ENCODE measurements at places on chromosomes 7 and 10.

DNA sequence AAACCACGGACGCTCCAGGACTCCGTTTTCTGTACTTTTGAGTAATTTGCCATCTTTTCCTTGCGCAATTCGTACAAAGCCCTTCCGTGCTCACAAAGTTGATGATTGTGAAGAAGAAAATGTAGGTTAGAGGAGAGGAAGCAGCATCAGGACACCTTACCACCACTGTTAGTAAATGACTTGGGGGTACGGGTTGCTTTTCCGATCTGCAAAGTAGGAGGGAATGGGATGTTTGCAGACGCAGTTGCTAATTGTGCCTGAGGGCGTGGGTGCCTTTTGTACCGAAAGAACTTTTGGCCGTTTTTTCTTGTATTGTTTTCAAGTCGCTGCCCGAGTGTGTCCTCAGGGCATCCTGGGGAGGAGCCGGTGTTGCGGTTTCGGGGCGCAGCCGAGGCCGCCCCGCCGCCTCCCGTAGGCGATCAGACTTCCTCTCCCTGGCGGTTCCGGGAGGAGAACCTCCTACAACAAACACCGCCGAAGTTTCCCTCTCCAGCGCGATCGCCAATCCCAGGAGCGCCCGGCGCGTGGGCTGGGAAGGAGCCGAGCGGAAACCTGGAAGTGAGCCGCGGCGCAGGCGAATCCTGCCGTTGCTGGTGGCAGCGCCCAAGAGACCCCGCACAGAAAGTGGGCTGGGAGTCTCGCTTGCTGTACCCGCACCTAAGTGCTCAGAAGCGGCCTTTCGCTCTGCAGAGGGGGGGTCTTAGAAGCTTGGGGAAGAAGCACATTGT lies 1.0 kb downstream of the PRR15 start:
- DNase-seq, result peak; percentile 35

- DNase-seq, result peak; percentile 44
Observed at GRCh38 chr7:22110227-22110839, 164.6 kb upstream of the CDCA7L start.

DNA sequence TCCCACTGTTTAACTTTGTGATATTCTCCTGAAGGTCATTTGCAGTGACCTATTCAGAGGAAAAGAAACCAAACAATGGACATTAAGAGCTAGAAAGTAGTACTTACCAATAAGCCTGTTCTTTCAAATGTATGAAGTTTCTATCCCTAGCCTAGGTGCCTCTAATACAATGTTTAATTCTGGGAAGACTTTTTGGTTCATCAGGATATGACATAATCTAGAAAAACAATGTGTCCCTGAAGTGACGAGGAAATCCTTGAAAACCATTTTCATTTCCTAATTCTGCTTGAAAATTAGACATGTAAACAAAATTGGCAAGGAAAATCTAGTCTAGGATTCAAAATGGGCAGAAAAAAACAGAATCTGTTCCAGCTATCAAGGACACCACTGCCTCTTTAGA lies 36.1 kb downstream of the ARHGAP19 start:
- DNase-seq, result no peak

GRCh38 chr10:91312382-91312733 lies 91.9 kb downstream of the PCGF5 start:
- DNase-seq, result no peak

DNA sequence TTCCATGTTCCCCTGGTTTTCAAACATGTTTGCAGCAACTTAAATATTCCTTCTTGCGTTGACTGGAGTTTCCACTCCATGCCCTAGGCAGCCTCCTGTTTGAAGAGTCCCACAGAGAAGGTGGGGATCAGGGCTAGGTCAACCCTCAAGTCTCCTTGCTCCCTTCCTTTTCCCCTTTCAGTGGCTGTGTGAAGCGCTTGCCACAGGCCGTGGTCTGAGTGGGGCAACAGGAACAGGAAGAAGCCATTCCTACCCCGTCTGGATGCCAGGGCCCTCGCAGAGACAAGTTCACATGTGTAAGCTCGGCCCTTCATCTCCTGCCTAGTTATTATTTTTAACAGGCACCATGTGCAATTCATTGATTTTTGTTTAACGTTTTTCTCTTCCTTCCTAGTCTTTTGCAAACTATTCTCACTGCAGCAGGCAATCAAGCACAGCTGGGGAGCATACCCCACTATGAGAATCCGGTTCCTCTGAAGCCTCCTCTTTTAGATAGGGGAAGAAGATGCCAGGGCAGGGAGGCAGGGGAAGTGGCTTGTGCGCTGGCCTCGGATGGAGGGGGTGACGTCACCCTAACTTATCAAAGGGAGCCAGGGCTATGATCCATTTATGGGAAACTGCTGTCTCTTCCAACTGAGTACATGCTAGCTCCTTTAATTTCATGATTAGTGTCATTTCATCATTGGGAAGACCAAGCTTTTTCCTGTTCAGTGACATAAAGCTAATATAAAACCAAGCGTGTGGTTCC lies 64.2 kb downstream of the PRLHR start:
- no peak for DNase-seq

- DNase-seq, result no peak
Observed at GRCh38 chr7:49424109-49424508, 349.3 kb upstream of the VWC2 start.

DNA sequence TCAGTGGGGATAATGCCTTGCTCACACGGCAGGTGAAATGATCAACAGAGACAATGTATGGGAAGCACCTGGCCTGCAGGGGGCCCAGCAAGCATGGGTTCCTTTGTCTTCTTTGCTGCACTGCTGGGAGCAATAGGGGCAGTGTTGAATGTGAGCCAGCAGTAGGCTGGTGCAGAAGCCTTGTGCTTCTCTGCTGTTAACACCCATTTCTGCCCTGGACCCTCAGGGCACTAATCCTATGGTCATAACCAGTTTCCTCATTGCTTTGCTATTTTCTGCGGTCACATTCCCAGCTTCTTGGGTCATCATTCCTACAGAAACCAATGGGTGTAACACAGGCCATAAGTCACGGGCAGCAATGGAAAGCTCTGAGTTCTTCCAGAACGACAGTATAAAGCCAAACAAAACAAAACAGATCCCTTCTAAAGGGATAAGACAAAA lies 10.9 kb upstream of the LGI1 start:
- DNase-seq, result peak; percentile 43

- no peak for DNase-seq
Observed at GRCh38 chr10:42952349-42952748, 124.5 kb upstream of the RET start.
